NCI-H2081 treated with DMSO at 0.1 percent for 48 hours (cell line): ENCODE measurements at places on chromosomes 6 and 20.
A peak's percentile ranks its signal among the peaks of the same experiment; 100 is the strongest.

DNA sequence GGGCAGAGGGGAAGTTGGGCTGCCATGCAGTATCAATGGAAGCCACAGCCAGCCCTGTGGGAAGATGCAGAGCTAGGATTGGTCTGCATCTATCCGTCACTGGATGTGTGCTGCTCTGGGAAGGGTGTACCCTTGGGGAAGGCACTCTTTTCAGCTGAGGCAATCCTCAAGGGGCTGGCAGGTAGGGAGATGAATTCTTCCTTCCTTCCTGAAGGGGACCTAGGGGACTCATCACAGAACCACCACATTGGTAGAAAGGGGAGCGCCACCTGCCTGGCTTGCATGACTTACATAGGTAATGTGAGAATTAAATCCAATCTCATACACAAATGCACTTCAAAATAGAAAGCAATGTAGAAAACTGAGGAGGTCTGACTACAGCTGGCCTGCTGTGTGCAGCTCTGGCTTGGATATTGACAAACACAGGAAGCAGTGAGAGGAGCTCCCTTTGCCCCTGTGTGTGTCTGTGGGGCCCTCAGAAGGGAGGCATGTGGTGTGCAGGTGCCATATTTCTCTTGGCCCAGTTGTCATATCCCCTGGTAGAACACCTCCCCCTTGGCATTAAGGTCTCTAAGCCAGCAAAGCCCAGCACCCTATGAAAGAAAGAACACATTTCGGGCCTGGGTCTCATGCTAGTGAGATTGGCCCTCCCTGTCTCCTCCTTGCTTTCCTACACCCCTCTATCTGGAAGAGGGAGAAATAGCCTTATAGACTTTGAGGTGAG is 260.3 kb upstream of the MOCS1 start:
- DNase-seq = no peak

GRCh38 chr6:140020207-140020791 is 645.9 kb upstream of the CITED2 start:
- DNase-seq = no peak

GRCh38 chr6:7468382-7469081 is 72.9 kb upstream of the DSP start:
- DNase-seq = no peak

GRCh38 chr6:8539453-8539852 is 104.1 kb upstream of the SLC35B3 start:
- peak; percentile 8 for DNase-seq

- DNase-seq = no peak
These were observed 651 bp upstream of the TFAP2B start for GRCh38 chr6:50818020-50818419.

- no peak for DNase-seq
These were observed 532.8 kb downstream of the QKI start for GRCh38 chr6:163947276-163947675.

DNA sequence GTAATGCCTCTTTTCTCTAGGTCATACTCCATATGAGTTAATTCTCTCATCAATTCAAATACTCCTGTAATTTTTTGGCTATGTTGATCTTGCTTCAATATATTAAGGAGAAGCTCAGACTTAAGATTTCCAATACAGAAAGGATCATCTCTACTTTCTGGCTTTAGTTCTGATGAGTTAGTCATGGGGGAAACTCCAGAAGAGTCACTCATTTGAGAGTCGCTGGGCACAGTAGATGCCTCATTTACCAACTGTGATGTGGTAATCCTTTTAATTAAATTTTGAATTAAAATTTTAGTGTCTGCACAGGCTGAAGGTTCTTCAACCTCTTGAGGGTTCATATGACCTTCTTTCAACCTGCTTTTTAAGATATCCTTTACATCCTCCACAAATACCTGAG is 38.5 kb downstream of the DST start:
- no peak for DNase-seq

DNA sequence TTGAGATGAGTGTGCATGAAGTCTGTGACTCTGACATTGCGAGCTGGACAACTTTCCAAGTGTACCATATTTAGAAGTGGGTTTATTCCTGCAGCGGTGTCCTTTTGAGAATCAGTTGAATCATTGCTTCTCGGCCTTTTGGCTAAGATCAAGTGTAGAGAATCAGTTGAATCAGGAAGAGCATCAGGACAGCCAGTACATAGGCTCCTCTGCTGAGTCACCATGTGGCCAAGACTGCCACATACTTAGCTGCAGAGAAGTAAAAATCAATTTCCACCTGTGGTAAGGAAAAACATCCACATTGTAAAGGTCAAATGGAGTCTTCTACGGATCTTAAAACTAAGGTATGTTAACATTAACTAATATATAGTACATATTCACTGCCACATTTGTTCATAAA is 428.4 kb upstream of the MARCKS start:
- no peak for DNase-seq

- DNase-seq = no peak
These were observed 11.5 kb downstream of the SERPINB1 start for GRCh38 chr6:2830183-2830582.

GRCh38 chr20:18019068-18019467 is 38.6 kb downstream of the OVOL2 start:
- no peak for DNase-seq

DNA sequence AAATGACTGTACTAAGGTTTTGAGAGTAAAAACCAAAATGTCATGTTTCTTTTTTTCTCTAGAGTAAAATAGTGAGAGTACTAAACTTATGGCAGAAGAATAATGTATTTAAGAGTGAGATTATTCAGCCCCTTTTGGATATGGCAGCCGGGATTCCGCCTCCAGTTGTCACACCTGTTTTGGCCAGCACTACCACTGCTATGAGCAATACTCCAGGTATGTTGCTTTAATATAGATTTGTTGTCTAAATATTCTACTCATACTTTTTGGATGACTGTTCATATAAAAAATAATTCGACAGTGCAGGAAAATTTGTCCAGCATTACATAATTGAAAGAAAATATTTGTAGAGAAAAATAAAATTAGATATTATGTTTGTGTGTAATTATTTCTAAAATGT is 59.5 kb downstream of the SCAF8 start:
- DNase-seq = no peak

DNA sequence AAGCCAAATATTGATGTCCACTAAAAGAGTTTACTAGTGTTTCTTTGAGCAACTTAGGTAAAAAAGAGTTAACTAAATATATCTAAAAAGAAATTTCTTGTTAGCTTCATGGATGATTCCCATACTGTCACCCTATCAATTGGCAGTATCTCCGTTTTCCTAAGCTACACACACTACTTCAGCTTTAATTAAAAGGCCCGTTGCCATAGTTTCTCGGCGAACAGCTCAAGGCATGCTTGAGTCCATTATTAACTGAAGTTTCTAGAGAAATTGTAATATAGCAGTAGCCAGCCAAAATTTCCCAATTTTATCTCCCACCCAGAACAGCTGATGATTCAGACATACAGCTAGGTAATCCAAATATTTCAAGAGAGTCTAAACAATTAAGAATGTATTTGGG is 20.0 kb upstream of the BEND6 start:
- DNase-seq = no peak

- DNase-seq = no peak
These were observed 28.0 kb downstream of the FRMD1 start for GRCh38 chr6:168050881-168051586.

- no peak for DNase-seq
These were observed 547.2 kb upstream of the MAN1A1 start for GRCh38 chr6:119896806-119897205.

- DNase-seq = peak; percentile 87
These were observed 136.7 kb downstream of the HFE start for GRCh38 chr6:26223650-26224546.

DNA sequence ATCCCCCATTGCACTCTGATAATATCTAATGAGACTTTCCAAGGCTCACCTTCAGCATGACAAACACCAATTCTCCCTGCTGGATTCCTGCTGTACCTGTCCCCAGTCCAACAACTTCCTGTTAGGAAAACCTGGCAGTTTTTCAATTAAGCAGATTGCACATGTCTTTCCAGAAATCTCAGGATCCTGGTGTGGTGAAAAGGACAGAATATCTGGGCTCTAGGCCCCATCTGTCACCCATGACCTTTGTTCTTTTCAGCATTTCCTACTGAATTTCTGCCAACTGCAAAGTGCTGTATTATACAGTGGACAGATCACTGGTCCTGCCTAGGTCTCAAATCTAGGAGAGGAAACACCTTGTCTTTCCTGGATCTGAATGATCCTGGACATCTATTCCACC is 27.7 kb upstream of the DTNBP1 start:
- DNase-seq = no peak

GRCh38 chr6:77363702-77364101 is 99.6 kb downstream of the HTR1B start:
- DNase-seq = no peak
